ENCODE measurements at places on chromosomes 16 and 17.

DNA sequence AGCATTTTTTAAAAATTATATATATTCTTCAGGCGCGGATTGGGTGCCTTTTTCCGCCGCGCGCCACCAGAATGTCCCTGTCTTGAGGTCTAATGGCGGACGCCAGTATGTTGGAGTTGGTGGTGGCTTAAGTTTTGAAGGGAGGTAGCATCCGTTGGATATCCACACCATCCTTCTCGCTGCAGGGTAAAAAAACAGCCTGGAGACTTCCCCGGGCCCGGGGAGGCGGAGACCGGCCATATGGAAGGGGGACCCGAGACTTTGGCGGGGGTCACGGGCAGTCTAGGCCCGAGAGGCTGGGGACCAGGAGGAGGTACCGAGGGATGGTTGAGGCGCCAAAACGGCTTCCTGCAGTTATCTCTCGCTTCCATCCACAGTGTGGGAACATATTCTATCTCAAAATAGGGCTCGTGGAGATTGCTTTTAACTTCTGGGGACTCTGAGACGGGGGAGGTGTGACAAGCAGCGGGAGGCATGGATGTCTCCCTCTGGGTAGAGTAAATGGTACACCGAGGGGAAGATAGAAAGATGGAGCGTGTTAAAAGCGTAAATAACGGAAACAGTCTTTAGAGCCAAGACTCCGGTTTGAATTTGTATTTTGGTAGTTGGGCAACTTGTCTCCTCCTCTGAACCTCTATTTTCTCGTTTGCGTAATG is at the start of gene SF3B3:
TSS of gene SF3B3 (plus strand) at position 74 of the 656 bp plus-strand sequence. CDS start 2,841 bp downstream, outside the sequence.
- peak; percentile 34 for DNase-seq

- no peak for DNase-seq
These were observed 210.2 kb downstream of the KATNIP start for GRCh38 chr16:27759967-27760788.

DNA sequence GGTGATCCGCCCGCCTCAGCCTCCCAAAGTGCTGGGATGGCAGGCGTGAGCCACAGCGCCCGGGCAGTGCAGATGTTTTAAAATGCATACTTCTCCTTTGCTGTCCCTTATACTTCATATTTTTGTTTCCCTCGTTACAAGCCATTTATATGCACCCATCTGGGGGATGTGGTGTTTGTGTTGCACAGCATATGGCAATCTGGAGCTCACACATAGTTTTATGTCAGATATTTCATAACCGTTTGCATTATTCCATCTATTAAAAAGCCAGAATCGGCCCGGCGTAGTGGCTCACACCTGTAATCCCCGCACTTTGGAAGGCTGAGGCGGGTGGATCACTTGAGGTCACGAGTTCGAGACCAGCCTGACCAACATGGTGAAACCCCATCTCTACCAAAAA is 11.8 kb downstream of the FLYWCH1 start:
- no peak for DNase-seq

GRCh38 chr16:14448879-14449278 is 181.2 kb downstream of the PARN start:
- DNase-seq, result no peak

DNA sequence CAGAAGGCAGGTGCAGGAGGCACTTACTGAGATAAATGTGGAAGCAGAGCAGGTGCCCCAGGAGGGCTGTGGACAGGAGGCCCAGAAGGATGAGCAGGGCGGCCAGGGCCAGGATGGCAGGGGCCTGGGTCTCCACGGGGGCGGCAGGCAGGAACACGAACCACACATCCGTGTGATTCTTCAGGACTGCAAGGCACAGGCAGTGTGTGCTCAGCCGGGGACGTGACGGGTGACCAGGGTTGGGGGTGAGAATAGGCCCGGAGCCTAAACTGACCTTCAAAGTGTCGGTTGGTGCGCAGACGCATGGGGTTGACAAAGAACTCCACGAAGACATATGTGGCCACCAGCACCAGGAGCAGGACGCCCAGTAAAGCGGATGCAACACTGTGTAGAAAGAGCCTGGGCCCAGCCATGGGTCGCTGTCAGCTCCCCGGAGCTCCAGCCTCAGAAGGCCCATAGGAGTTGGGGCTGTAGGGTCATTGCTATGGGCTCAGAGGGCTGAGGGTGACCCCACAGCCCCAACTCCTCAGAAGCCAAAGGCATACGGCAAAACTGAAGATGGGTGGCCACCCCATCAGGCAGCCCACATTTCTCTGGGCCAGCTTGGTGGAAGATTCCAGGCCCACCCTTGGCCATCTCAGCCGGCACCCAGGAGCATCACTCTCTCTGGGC is 5.4 kb upstream of the TPPP3 start:
- DNase-seq, result no peak

DNA sequence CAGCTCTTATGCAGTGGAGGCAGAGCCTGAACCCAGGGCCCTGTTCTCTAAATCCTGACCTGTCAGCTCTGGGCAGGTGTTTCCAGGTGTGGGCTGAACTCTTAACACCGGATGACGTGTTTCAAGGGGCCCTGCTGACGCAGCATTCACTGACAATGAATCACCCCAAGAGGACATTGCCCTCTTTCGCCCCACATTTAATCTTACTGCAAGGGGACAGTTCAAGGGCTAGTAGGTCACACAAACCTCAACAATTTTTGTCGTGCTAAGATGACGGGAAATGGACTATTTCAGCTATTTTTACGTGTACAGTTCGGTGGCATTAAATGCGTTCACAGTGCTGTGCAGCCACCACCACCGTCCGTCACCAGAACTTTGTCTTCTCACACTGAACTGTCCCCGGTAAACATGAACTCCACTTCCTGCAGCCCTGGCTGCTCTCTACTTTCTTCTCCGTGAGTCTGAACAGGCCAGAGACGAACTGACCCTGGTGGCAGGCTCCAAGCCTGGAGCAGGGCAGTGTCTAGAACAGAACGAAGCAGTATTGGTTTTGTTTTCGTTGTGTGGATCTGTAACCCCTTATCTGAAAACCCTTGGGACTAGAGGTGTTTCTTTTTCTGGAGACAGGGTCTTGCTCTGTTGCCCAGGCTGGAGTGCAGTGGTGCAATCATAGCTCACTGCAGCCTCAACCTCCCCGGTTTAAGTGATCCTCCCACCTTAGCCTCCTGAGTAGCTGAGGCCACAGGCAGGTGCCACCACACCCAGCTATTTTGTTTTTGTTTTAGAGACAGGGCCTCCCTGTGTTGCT is 88.4 kb upstream of the CIBAR2 start:
- no peak for DNase-seq
